ENCODE measurements at places on chromosomes 3 and 15.

GRCh38 chr15:42050484-42051255 lies 29.8 kb upstream of the PLA2G4E start:
- no peak for DNase-seq

DNA sequence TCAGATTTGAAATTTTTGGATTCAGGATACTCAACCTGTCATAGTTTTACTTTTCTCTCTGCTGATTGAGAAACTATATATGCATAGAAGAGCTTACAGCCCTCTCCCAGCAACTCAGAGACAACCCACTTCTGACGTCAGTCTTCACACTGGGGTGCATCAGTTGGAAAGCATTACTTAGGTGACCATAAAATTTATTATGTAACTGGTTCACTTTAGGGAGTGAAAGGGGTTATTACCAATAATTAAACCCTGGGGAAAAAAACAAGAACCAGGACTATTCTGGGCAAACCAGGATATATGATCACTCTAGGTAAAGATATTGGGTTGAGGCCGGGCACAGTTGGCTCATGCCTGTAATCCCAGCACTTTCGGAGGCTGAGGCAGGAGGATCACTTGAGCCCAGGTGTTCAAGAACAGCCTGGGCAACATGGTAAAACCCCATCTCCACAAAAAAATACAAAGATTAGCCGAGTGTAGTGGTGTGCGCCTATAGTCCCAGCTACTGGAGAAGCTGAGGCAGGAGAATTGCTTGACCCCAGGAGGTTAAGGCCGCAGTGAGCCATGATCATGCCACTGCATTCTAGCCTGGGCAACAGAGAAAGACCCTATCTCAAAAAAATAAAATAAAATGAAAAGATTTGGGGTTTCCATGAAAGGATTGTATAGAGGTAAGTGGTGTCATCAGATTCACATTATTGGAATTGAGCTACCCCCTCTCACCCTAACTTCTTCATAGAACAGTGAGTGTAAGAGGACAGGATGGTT lies 27.1 kb downstream of the HES1 start:
- DNase-seq, result no peak

DNA sequence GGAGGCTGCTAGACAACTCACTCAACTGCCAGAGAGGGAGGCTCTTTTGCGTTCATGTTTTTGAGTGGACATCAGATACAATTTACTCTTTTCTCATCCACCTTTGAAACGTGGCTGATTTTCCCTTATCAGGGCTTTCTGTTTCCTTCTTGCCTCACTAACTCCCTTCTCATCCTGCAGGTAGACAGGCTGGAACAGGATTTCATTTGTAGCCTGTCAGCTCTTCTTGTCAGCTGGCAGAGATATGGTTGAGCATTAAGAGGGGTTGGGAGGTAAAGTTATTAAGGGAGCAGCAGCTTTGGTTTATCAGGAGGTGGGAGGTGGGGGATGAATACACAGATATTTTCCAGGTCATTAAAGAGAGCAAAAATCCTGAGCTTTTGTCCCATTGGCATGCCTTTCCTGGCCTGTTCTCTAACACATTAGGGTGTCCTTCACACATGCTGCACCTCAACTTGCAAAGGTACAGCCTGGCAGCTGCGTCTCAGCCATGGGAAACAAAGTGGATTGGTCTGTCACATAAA lies 73.5 kb downstream of the PPM1L start:
- DNase-seq, result no peak

DNA sequence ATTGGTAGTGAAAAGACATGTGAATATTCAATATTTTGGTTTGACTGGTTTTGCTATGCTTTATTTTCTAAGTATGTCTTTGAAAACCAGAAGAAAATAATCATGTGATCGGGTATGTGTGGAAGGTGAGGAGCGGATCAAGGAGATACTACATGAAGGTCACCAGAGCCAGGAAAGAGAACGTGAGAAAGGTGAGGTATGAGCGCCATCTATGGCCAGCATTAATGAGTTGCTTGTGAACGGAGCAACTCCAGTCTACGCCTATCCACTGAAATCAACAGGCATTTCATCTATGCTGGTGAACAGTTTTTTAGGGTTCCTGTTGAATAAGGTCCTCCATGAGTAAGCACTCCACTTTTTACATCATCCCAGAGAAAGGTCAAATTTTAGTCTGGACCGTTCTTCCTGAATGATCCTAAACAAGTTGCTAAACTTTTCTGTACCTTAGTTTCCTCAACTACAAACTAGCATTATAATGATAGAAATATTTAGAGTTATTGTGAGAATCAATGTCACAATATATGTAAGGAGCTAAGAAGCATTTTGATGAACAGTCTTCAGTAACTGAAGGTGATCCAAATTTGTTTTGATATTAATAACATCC lies 1435.2 kb upstream of the CADM2 start:
- DNase-seq, result peak; percentile 7

DNA sequence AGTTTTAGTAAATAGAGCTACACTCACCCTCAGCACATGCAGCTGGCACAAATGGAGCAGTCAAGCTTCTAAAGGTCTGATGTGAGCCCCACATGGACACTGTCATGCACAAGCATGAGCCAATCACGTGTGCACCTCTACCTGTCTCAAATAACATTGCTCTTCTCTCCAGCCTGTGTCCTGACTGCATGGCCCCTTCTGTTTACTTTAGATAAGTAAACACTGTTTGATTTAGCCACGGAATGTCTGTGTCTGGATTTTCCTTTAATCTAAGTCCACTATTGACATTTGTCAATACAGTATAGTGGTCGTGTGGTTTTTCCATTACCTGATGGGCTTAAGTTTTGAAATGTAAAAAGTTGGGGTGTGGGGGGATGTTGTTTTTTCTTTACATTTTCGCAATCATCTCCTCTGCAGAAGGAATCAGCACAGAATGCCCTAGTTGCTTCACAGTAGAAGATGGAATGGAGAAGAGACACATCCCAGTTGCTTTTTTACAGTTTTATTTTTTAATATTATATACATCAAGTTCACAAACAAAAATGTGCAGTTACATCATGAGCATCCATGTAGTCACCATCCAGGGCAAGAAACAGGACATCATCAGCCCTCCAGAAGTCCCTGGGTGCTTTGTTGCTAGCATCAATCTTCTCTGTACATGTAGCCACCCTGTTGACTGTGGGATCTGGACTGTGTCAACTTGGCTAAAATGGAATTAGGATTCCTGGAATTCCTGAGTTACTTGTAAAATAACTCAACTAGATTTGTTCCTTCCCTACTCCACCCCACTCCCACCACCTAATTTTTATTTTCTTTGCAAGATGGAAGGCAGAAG lies 146.1 kb downstream of the UACA start:
- no peak for DNase-seq

DNA sequence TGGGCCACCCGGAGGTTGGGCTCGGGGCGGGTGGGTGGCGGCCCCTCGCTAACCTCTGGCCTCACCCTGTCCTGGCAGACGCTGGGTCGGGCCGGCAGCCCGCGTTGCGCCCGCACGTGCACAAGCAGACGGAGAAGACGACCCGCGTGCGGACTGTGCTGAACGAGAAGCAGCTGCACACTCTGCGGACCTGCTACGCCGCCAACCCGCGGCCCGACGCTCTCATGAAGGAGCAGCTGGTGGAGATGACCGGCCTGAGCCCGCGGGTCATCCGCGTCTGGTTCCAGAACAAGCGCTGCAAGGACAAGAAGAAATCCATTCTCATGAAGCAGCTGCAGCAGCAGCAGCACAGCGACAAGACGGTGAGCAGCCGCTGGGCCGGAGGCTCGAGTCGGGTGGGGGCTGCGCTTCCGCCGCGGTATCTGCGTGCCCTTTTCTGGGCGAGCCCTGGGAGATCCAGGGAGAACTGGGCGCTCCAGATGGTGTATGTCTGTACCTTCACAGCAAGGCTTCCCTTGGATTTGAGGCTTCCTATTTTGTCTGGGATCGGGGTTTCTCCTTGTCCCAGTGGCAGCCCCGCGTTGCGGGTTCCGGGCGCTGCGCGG lies 3.7 kb downstream of the ISL2 start:
- DNase-seq, result no peak

Data from activated CD4-positive, alpha-beta T cell treated with anti-CD3 and anti-CD28 coated beads, Interleukin-2, amount 50 U/mL, for 48 hours (primary cell).